ENCODE measurements at places on chromosomes 4 and X.

DNA sequence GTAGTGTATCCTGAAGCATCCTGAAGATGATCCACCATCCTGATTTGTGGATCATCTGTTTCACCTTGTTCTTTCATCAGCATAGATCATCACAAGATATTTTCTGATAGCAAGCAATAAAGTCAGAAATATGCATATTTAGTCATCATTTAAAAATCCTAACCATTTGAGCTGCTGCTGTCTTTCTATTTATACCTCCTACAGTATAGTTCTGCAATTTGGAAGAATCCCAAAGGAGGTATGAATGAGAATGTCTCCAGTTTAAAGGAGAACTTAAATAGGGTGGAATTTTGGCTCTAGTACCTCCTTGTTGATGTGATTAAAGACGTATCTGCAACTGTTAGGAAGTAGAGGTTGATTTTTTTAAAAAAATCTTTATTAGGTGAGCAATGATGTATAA, 7.6 kb downstream of the SLC25A14 start:
- no peak for DNase-seq

- DNase-seq = no peak
Observed at GRCh38 chr4:140211693-140212092, 57.7 kb upstream of the MAML3 start.

DNA sequence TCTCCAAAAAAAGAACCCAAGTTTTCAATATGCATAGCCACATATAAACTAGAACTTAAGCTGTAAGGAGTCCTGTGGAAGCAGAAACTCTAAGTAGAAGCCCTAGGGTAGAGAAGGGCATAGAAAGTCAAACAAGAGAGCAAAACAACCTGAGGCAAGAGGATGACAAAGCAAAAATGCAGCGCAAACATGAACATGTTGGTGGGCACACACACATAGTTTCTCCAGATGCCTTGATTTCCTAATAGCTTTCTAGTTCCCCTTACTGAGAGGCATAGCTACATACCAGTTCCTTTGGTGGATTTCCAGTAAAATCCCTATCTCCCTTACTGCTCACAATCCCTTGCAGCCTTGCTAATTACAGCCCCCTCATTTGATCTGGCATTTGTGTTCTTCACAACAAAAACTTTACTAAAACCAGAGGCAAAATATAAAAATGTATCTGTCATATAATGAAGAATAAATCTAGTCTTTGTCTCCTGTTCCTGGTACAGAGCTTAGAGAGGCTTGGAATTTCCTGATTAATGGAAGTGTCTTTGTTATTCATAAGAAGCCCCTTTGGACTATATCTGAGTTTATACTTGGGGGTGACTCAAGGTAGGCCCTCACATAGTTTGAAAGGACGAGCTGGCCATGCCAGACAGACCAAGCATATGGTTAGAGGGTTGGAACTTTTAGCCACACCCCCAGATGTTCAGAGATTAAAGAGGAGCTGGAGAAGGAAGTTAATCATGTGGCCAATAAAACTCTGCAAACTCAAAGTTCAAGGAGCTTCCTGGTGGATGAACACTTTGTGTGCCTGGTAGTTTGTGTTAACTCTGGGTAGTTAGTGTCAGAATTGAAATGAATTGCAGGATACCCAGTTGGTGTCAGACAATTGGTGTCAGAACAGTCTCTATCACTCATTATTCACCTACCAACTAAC, 52.7 kb upstream of the ZCCHC13 start:
- DNase-seq = no peak

- no peak for DNase-seq
Observed at GRCh38 chr4:40227284-40227683, 30.5 kb downstream of the RHOH start.

DNA sequence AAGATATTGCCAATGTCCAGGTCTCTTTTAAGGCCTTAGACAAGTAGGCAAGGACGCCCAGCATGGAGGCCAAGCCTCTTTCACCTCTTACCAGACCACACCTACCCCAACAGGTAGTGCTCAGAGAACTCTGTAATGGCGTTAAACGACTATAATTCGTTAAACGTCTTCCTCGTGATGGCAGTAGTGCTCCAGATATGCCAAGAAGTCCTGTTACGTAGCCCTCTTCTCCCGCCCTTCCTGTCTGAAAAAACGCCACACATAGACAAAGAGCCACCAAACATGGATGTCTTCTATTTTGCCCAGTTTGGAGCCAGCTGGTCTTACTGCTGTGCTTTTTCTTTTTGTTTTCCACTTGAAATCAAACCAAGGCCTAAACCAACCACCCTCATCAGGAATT, 190.7 kb downstream of the OR13H1 start:
- DNase-seq = no peak

DNA sequence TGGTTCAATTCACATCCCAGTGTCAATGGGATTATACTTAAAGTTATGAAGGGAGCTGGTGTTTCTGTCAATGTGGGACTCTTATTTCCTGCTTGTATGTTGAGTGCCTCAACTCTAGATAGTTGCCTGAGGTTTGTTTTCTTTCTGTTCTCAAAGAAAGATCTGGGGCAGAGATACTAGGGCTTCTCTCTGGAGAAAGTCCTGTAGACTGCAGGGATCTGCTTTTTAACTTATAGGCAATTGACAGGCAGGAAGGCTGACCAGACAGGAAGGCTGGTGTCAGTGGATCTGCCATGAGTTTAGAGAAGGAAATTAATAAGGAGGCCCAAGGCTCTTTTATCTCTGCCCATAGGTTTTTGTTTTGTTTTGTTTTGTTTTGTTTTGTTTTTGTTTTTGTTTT, 64.0 kb upstream of the PRKX start:
- DNase-seq = no peak

DNA sequence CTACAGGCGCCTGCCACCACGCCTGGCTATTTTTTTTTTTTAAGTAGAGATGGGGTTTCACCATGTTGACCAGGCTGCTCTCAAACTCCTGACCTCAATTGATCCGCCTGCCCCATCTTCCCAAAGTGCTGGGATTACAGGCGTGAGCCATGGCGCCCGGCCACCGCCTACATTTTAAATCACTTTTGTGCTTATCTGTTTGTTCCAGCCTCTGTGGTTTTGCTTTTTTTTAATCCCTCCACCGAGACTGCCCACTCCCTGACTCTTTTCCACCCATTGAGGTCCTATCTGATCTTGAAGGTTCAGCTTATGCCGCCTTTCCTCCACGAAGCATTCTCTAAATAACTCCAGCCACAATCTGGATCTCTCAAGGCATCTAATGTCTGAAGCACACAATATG, 73.5 kb downstream of the CHRDL1 start:
- no peak for DNase-seq

DNA sequence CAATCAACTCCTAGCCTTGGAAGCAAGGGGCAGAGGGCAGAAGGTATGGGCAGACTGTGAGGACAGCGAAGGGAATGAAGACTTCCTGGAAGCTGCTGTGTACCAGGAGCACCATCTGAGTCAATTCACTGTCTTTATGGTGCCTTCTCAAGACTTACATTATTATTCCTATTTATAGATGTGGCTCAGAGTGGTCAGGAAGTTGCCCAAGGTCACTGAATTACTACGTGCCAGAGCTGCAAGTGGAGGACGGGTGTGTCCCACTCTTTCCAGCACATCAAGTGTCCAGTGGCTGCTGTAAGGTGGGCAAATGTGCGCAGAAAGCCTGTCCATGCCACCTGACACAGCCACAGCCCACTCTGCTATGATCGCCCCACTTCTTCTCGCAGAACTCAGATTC, 32.0 kb downstream of the SMPX start:
- DNase-seq = no peak

DNA sequence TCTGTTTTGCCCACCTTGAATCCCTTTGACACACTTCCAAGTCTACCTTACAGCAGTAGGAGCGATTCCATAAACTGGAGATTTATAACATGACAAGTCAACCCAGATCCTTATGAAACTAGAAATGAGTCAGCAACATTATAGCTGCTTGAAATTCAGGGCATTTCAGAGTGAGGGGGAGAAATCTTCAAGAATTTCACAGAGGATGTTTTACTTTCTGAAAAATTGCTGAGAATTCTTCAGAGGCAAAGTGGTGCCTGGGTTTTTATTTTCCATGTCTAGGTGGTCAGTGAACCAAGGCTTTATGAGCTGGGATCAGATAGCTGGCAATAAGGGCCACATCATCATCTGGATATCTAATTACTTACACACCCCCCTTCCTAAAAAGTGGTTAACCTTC, 119.8 kb downstream of the PPARGC1A start:
- no peak for DNase-seq

GRCh38 chr4:35697210-35697736, 547.0 kb downstream of the ARAP2 start:
- no peak for DNase-seq

DNA sequence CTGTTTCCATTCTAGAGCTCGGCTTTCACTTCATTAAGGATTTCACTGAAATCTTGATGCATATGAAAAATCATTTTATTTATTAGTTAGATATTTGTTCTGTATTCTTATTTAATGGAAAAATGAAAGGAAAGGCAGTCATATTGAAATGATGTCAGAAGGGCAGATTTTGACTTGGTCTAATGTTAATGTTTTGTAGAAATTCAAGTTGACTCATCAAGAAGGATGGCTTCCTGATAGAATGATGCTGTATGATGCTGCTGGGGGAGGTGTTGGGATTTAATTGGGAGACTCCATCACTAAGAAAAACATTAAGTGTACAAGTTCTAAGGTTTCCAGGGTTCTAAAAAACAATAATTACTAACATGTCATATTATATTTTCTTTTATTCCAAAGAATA, 204.8 kb downstream of the PDGFC start:
- no peak for DNase-seq

DNA sequence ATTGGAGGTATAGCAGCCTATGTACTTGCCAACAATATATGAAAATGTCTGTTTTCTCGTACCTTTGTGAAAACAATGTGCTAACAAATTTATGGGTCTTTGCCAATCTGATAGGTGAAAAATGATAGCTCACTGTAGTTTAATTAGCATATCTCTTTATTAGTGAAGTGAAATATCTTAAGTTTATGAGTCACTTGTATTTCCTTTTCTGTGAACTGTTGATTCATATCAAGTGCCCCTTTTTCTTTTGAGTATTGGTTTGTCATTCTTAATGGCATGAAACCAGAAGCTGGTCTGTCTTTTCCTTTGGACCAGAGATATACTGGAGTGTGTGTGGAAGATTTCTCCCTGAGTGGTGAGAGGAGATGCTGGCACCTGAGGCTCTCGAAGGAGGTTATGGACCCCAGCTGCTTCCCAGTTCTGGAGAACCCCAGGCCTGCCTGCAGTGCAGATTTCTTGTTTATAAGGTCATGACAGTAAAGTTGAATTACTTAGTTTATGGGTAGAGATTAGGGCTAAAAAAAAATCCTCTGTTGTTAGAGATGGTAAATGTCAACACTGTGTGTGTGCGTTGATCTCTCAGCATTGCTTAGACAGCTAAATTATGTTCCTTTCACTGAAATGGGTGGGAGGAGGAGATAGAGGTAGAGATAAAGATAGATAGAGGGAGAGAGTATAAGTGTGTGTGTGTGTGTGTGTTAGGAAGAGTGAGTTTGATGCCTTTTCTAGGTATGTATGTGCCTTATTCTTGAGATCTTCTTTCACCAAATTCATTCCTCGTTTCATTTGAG, 89.9 kb downstream of the REPS2 start:
- DNase-seq = no peak

- no peak for DNase-seq
Observed at GRCh38 chr4:97317671-97318070, 825.6 kb downstream of the STPG2 start.

DNA sequence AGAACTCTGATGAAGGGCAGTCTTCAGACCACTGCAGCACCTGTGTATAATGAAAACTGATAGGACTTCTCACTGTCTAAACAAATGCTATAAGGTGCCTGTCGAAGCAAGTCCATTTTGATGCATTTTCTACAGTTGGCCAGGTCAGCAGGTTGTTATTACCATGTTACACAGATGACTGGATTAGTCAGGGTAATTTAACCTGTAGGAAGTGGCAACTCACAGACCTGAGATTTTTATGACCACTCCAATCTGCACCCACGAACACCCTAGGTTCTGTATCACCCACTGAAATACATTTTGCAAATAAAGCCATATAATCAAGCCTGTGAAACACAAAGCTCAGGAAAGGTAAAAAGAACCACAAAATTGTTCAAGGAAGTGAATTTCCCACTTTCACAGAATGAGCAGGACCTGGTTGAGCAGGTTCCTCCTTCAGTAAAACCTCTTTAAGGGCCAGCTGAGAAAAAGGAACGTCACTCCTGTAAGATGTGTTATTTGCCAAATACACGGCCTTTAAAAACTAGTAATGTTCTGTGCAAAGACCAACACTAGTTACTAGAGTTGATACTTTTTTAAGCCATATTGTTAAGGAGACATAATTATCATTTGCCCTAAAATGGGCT, 12.7 kb downstream of the MAML3 start:
- DNase-seq = no peak

GRCh38 chrX:13028871-13029636, 15.4 kb downstream of the FAM9C start:
- no peak for DNase-seq

GRCh38 chr4:58209001-58209400, 1098.8 kb upstream of the IGFBP7 start:
- DNase-seq = no peak

DNA sequence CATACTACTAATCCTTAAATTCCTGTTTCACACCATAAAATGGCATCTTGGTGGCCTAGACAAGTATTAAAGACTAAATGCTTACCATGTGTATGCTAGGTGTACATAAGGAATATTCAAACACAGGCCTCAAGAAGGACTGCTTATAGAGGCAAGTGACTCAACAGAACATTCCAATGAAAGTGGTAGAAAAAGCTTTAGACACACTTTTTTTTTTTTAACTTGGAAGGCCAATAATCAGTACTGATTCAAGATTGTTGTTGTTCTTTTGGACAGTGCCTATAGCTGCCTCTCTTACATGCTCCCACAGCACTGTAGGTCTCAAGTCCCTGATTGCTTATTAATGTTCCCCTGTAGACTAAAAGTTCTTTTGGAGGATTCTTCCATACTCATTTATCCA, 77.6 kb downstream of the FBXL5 start:
- no peak for DNase-seq

GRCh38 chrX:72020204-72020603, 109.6 kb downstream of the NHSL2 start:
- DNase-seq = no peak

- no peak for DNase-seq
Observed at GRCh38 chrX:65581661-65582339, 47.2 kb upstream of the LAS1L start.

DNA sequence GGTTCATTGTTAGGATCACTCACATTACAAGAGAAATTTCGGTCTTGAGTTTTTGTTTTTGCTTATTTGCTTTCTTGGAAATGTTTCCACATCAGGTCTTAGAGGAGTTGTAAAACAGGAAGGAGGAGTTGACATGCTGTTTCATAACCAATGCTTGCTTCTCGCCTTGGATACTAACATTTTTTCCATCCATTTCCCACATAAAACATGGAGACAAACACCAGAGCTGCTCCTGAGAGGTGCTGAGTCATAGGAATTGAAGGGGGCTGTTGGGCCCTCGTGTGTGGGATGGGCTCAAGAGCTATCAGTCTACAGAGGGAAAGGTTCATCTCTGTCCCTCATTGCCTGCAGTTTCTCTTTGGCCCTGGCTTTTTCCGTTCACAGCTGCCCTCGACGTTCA, 29.9 kb downstream of the TBL1X start:
- no peak for DNase-seq

- DNase-seq = no peak
Observed at GRCh38 chr4:105050896-105051295, 95.8 kb upstream of the TET2 start.

Data from cortex of kidney (tissue), 1 donor.